ENCODE measurements at places on chromosomes 7 and 10.

- no peak for DNase-seq
These were observed 42.1 kb downstream of the EBF3 start for GRCh38 chr10:129921801-129922597.

GRCh38 chr7:131095346-131095745 lies 232.3 kb upstream of the MKLN1 start:
- DNase-seq: no peak

DNA sequence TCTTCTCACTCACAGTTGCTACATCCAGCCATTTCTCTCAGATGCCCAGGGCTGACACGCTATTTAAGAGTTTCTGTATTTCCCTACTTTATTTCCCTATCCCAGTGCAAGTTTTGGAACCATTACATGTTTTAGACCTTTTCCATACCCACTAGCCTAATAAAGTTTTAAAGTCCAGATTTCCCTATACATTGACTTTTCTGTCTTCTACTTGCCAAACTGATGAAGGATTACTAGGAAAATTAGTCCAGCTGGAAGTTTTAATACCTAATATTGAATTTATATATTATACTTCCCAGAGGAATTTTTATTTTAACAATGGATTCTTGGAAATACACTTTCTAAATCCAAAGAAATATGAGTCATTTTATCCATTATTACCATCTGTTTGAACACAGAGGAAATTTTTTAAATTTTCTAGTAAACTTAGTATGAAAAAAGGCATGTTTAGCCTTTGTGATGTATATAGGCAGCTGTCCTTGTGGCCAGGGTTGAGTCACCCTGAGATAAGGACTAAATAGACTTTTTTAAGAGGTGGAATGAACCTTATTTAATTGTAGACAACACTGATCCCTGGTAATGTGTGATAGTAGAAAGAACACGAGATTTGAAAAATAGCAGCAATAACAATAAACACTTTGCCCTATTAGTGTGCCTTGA lies 205.0 kb downstream of the TFEC start:
- no peak for DNase-seq

- DNase-seq: no peak
These were observed 51.3 kb downstream of the CLEC2L start for GRCh38 chr7:139574618-139575337.

GRCh38 chr7:98297626-98298286 lies 16.3 kb downstream of the BRI3 start:
- no peak for DNase-seq

DNA sequence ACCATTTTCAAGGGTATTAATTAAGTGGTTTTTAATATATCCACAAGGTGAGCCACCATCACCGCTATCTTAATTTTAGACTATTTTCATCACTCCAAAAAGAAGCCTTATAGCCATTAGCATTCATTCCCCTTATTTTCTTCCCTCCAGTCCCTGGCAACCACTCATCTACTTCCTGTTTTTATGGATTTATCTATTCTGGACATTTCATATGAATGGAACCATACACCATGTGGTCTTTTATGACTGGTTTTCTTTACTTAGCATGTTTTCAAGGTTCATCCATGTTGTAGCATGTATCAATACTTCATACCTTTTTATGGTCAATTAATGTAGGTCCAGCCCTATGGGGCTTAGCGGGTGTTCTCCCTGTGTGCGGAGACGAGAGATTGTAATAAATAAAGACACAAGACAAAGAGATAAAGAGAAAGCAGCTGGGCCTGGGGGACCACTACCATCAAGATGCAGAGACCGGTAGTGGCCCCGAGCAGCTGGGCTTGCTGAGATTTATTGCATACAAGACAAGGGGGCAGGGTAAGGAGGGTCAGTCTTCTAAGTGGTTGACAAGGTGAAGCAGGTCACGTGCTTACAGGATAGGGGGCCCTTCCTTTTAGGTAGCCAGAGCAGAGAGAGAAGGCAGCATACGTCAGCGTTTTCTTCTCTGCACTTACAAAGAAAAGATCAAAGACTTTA lies 14.6 kb downstream of the WBP1L start:
- no peak for DNase-seq

GRCh38 chr7:113331155-113331898 lies 213.0 kb upstream of the SMIM30 start:
- DNase-seq: no peak

DNA sequence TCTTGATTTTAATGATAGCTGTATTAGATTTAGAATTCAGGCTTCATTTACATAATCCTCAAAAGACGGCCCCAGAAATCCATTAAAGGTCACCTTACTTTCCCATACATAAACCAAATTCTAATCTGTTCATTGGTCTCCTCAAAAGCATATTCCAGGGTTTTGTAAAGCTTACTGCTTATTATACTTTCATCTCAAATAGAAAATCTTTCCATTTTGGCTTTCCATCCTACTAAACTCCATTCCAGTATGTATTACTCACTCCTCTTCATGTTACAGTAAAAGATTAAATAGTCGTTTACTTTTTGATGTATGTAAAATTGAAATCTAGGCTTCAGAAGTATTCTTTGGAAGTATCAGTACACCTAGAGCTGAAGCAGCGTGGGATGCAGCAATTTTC lies 143.5 kb upstream of the LRRN3 start:
- no peak for DNase-seq

GRCh38 chr7:93279541-93279940 lies 47.4 kb downstream of the VPS50 start:
- DNase-seq: no peak

- DNase-seq: no peak
These were observed 2.9 kb upstream of the GDI2 start for GRCh38 chr10:5816170-5816569.

DNA sequence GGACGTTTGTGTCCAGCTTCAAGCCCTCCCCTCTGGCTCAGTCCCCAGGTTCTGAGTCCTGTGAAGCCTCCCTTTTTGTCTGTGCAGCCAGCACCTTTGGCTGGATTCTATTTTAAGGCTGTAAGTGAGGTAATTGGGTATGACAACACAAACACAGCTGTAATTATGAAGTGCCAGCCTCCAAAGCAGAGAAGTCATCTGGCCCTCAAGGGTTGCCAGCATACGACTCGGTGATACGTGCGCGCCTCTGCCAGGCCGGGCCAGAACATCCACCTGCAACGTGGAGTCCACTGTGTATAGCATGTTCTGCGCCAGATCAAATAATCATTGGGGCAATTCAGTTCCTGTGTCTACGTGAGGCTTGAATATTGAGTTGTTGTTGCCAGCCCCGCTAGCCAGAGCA lies 6.7 kb upstream of the FAM180A start:
- DNase-seq: no peak

DNA sequence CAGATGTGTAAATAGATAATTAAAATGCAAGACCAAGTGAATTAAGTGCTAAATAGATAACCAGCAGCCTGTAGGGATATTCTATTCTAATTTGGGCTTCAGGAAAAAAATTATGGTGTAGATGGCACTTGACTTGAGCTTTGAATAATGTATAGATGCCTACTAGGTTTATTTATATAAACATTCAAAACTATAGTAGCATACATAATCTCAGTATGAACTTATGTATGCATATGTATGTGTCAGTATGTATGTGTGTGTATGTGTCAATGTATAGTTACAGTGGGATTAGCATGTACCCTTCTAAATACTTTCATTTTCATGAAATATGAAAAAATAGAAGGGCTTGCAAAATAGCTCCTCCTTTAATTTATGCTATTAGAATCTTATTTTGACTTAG lies 207.3 kb upstream of the PPP1R3A start:
- no peak for DNase-seq

- DNase-seq: no peak
These were observed 200.2 kb downstream of the ZNF438 start for GRCh38 chr10:30831426-30831825.

GRCh38 chr7:1545417-1546246 lies 10.4 kb downstream of the TMEM184A start:
- no peak for DNase-seq

- DNase-seq: no peak
These were observed 68.4 kb upstream of the OIT3 start for GRCh38 chr10:72825163-72825562.

DNA sequence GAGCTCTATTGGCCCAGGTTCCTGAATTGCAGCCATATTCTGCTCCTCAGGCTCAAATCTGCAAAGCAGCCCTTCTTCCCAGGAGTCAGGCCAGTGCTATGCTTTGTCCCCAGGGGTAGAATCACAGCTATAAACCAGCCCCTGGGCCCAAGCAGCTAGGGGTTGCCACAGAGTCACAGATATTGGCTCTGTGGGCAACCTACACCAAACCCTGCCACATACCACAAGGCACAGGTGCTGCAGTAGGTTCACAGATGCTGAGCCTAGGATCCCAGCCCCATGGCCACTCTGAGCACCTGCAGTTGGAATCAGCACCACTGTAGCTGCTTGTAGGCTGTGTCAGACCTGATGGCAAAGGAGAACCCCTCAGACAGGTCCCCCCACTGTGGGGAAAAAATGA lies 43.1 kb upstream of the CAMK2B start:
- DNase-seq: no peak

DNA sequence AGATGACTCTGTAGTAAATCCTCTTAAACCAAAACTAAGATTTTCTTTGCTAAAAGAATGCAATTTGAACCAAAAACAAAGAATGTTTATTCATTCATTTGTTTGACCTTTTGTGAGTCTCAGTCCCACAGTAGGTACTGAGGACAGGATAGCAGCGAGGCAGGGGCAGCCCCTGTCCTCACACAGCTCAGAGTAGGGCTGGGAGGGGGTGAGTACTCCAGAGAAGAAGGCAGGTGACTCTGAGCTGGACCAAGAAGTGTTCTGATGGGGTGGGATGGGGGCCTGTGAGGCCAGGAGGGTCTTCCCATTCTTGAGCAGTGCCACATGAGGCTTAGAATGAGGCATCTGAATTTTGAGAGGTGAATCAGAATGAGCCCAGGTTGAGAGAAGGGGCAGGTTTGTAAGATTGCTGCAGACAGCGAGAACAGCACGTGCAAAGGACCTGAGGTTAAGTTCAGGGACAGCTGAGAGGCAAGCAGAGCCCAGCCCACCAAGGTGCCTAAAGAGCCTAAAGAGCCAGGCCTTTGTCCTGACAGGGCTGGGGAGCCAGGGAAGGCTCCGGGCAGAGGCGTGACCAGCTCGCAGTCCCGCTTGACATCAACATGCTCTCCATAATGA lies 56.9 kb upstream of the CHST15 start:
- no peak for DNase-seq

All from CD4-positive, alpha-beta T cell treated with Interferon gamma for 1 hour (primary cell).